Naive thymus-derived CD8-positive, alpha-beta T cell (primary cell): ENCODE measurements at places on chromosomes 12 and 14.
A peak's percentile ranks its signal among the peaks of the same experiment; 100 is the strongest.

DNA sequence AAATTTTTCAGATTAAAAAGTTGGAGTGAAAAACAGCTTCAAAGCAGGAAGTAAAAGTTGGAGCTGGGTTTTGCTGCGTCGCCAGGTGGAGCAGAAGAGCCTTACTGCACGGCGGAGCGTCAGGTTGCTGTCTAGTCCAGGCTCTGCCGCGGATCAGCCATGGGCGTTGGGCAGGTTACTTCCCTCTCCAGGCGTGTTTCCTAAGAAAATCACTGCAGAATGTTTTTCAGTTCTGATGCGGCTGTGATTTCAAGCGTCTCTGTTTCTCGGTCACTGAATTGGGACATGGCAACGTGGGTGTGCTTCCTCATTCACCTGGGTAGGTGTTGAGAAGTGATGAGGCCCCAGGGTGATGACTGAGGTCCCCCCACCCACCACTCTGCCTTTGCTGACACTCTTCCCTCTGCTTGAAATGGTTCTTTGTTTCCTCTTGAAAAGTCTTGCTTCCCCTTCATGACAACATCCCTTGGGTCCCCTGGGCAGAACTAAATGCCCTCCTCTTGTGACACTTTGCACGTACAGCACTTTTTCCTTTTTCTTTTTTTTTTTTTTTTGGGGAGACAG is 7.6 kb downstream of the EVL start:
- peaks cover 58% of the 10 kb centered on the region for H3K4me1 ChIP-seq
- peak overlapping the region; percentile 99 for H3K27ac ChIP-seq
- peaks cover 48% of the 10 kb centered on the region for H3K36me3 ChIP-seq
- no peaks in the 10 kb centered on the region for H3K27me3 ChIP-seq

DNA sequence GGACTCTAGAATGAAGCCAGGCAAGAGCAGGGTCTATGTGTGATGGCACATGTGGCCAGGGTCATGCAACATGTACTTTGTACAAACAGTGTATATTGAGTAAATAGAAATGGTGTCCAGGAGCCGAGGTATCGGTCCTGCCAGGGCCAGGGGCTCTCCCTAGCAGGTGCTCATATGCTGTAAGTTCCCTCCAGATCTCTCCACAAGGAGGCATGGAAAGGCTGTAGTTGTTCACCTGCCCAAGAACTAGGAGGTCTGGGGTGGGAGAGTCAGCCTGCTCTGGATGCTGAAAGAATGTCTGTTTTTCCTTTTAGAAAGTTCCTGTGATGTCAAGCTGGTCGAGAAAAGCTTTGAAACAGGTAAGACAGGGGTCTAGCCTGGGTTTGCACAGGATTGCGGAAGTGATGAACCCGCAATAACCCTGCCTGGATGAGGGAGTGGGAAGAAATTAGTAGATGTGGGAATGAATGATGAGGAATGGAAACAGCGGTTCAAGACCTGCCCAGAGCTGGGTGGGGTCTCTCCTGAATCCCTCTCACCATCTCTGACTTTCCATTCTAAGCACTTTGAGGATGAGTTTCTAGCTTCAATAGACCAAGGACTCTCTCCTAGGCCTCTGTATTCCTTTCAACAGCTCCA is 39.6 kb downstream of the DAD1 start:
- H3K27ac ChIP-seq = peak overlapping the region; percentile 99
- peak overlapping the region; percentile 73 for H3K4me3 ChIP-seq
- no peaks in the 10 kb centered on the region for H3K27me3 ChIP-seq
- no peak for DNase-seq

DNA sequence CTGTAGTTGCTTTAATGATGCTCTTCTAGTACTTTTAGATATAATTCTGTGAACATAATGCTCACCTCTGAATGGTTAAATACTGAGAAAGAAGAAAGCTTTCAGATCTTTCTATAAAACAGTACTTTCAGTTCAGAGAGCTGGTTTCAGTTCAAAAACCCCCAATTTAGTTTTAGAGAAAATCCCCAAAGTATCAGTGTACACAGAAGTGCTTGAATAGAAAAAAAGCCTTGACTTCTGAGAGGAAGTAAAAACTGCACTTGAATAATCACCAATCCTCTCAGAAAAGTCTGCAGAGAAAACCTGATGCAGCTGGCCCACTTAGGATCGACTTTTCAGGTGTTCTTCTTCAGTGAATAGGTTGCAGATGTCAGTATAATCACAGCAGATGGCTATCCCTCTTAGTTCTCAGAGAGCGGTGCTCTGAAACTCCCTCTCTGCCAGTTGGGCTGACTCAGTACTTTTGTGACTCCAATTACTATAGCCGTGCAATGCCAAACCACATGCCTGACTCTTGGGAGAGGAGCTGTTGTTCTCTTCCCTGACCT is 616.3 kb downstream of the LRFN5 start:
- no peaks in the 10 kb centered on the region for H3K4me1 ChIP-seq
- no peak for DNase-seq
- H3K36me3 ChIP-seq = no peaks in the 10 kb centered on the region
- no peak overlapping the region for H3K4me3 ChIP-seq
- no peak overlapping the region for H3K27ac ChIP-seq

- H3K4me3 ChIP-seq = no peak overlapping the region
- H3K27ac ChIP-seq = no peak overlapping the region
- H3K27me3 ChIP-seq = no peaks in the 10 kb centered on the region
- H3K36me3 ChIP-seq = no peaks in the 10 kb centered on the region
- H3K4me1 ChIP-seq = peaks cover 20% of the 10 kb centered on the region
Measured at GRCh38 chr12:122064780-122065588, 13.6 kb upstream of the MLXIP start.

DNA sequence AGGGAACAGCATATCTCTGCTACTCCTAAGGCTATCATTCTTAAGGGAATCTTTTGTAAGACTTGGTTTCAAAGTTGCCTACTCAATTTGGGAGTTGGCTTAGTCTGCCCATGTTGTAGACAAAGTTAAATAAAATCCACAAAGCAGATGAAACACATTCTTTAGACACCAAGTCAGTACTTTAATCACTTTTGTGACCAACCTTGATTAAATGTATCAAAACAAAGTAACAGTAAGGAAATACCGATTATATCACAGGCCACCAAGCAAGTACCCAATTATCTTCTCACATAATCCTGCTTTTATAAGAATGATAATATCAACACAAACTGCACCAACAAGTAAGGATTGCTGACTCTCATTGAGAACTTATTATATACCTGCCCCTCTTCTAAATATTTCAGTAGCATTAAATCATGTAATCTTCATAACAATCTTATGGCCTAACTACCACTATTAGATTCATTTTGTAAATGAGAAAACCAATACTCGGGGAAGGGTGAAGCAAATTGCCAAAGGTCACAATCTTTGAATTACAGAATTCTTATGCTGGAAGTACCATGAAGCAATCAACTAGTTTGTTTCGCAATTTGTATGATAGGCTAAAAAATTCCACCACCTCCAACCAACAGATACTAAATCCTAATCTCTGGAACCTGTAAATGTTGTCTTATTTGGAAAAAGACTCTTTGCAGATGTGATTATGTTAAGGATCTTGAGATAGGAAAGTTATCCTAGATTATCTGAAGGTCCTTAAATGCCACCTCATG is 12.6 kb upstream of the DIO2 start:
- no peak overlapping the region for H3K4me3 ChIP-seq
- no peak overlapping the region for H3K27ac ChIP-seq
- no peaks in the 10 kb centered on the region for H3K4me1 ChIP-seq
- DNase-seq = no peak

DNA sequence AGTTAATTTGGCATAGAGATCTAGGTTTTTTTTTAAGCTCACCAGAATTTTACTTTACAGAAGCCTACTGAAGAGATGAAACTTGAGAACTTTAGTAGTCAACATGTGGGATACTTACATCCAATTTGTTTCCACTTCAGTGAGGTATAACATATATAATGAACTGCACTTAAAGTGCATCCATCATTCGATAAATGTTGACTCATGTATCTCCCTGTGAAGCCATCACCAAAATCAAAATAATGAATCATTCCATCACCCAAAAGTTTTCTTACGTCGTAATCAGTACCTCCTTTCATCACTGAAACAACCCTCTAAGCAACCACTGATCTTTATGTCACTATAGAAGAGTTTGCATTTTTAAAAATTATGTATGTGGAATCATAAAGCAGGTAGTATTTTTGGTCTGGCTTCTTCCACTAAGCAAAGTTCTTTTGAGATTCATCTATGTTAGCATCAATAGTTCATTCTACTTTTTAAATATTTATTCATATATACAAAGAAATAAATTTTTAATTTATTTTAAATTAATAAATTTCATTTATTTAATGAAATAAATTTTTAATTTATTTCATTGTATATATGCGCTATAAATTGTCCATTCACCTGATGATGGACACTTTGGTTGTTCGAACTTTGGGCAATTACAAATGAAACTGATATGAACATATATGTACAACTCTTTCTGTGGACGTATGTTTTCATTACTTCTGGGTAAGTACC is 2.0 kb upstream of the CPNE8 start:
- H3K4me3 ChIP-seq = peak overlapping the region; percentile 90
- H3K4me1 ChIP-seq = peaks cover 16% of the 10 kb centered on the region
- peaks cover 7% of the 10 kb centered on the region for H3K36me3 ChIP-seq
- no peak for DNase-seq
- no peak overlapping the region for H3K27ac ChIP-seq
- peaks cover 13% of the 10 kb centered on the region for H3K27me3 ChIP-seq
